Activated T-helper 1 cell treated with Interleukin-2 at 50 U/mL for 16 hours (primary cell): ENCODE measurements at places on chromosomes 1 and 21.

GRCh38 chr1:41108696-41109275 is 87.3 kb upstream of the SLFNL1 start:
- DNase-seq, result no peak

- DNase-seq, result no peak
Measured at GRCh38 chr1:247119600-247120407, 15.6 kb upstream of the ZNF669 start.

DNA sequence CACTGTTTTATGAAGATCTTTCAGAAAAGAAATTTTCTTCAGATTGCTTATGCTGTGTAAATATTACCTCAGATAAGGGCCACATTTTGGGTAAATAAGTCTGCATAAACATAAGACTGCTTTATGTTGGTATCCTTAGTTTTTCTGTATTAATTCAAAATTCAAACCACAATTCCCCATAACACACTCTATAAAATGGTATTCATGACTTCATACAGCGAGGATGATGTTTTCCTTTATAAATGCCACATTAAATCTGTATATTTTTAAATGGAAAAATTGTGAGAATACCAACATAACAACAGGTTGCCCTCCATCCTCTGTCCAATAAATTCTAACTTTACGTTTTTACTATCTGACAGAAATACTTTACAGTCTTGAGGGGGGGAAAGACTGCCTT is 248.7 kb upstream of the CXADR start:
- no peak for DNase-seq

- no peak for DNase-seq
Measured at GRCh38 chr1:3630914-3631313, 6.1 kb downstream of the TPRG1L start.

- no peak for DNase-seq
Measured at GRCh38 chr1:53401813-53402745, 57.1 kb upstream of the DMRTB1 start.

DNA sequence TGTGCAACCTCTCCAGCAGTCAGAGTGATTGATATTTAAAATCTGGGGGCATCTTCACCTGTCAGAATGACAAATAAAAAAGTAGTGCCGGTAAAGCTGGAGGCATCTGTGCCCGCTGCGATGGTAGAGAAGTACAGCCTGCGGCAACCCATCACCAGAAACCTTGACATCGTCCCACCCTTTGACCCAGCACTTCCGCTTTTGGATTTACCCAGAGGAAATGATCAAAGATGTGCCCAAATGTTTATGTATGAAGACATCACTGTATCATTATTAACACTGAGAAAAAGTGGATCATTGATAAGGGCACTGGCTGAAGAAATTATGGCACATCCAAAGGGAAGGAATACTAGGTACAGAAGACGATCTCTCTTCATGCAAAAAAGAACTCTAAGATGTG is 96.0 kb downstream of the PGBD5 start:
- DNase-seq, result no peak

GRCh38 chr1:15949453-15950245 is 26.3 kb downstream of the ZBTB17 start:
- peak; percentile 80 for DNase-seq

GRCh38 chr1:59560807-59561450 is 253.8 kb upstream of the HOOK1 start:
- no peak for DNase-seq
